D341Med (cell line): ENCODE measurements at places on chromosomes 1 and 21.
A peak's percentile ranks its signal among the peaks of the same experiment; 100 is the strongest.

DNA sequence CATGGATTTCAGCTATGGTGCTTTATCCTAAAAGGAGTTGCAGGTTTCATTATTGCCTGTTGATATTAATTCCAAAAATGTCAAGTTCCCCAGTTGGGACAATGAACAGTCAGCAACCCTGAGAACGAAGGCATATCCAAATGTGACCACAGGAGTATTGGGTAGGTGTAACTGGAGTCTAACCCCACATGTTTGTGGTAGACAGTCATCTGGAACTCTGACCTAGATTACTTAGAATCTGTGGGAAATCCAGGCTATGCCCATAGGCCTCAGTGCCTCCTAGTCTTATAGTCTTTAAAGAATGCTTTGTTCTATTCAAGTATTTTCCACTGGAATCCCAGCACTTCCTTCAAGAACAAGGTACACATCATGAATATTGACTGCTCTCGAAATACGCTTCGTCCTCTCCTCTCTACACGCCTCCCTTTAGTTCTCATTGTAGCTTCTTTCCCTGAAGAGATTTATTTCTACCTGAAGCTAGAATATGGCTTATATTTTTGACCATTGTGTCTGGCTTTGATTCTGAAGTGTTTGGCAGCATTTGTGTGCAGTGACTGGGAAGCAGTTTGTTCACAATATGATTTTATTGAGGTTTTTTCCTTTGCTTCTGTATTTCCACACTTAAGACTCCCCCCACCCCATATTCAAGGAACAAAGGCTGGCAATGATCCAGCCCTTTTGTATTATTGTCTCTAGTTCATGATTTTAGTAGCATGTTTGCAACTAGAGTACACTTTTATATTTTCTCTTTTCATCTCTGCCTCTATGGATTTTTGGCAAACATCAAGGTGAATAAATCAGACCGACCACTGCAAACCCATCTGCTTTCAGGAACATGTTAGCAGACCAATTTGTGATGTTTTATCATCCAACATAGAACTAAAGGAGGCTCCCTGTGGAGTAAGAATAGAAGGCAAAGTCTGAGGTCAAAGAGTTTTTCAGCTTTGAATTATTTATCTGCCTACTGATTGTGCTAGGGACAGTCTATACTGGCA lies 178.6 kb downstream of the GPR52 start:
- no peak for DNase-seq

DNA sequence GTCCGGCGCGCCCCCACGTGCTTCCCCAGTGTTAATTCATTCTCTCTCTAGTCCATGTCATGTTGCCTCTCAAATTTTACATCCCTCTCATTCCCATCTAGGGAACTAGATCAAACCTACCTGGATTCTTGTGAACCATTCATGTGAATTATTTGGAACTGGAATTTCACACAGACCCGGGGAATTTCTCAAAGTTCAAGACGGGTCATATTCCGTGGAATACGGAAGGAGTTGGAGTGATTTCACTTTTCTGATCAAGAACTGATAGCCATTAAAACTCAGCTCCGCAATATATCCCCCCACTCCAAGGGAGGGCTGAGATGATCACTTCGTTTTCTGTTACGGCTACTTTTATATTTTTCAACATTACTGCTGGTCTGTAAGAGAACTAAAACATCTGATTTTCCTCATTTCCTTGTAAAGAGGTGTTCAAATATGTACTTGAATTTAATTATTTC lies 1.0 kb upstream of the ENO1 start:
- DNase-seq, result no peak

DNA sequence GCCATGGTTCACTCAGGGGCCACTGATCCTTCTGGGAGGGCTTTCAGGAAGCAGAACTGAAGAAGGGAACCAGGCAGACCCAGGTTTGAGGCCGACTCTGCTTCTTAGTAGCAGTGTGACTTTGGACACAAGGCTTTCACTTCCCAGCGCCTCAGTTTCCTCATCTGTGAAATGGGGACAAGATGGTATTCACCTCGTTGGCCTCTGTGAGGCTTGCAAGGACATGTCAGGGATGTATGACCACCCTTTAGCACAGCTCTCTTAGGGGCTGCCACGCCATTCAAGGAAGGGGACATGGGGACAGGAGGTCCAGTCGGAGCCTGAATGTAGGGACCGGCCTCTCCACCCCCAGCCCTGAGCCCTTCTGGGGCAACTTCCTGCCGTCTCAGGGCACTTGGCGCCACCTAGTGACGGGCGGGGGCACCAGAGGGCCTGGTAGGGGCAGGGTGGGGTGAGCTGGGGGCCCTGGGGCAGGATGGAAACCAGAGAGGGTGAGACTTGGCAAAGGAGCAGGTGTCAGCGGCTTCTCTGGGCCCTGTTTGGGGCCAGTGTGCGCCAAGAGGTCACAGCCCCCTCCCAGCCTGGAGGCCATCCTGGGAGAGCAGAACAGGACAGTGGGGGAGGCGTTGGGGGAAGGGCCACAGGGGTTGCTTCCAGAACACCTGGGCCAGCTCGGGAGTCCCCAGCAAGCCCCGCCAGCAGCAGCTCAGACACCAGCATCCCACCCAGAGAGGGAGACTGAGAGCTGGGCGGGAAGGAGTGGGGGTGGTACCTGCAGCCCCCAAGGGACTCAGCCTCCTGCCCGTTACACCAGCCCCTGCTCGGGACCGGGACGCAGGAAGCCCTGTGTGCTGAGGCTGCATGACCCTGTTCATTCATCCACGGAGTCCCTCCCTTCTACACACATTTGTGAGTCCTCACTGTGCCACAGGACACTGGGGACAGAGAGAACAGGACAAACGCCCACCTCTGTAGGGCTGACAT lies 102.5 kb upstream of the TARDBP start:
- DNase-seq, result peak; percentile 82

GRCh38 chr1:36839485-36839884 lies 194.8 kb downstream of the GRIK3 start:
- DNase-seq, result no peak

DNA sequence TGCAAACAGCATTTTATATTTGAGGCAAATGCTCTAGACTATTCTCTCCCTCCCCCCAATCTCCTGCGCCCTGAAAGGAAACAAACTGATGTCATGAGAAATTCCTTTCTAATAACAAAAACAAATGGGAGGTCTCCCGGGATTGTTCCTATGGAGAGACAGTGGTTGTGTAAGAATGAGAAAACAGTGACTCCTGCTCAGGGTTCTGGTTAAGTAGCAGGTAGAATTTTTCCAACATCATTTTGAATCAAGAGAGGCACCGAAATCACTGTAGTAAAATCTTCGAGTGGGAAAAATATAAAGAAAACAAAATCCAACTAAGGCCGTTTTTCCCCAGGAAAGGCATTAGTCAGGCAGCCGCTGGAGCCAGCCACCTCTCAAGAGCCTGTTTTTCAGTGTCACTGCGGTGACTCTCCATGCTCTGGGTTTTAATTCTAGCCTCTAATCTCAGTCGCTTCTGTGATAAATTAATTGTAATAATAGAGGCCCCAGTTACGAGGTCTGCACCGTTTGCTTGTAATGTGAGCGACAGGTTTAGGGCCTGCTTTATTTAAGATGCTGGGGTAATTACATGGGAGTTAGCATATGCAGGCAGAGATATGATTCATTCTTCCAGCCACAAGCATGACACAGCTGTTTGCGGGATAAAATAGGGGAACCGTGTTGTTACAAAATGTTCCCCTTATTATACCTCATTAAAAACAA lies 80.3 kb downstream of the RNF220 start:
- no peak for DNase-seq

DNA sequence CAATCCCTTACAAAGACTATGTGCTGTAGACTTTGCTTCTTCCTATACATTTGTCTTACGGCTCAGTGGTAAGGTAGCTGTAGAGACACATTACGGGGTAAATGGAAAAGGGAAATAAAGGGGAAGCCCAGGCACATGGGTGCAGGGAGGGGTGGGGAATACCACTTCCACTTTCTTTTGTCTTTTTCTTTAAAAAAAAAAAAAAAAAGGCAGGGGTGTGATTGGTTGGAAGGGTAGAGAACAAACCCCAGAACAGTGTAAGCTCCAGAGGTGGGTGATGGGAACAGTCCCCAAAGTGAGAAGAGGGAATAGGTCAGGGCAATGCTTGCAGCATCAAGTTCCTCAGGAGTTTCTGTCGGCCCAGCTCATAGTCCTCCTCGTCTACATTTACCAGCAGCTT lies 3.9 kb downstream of the NIT1 start:
- DNase-seq, result no peak

- peak; percentile 89 for DNase-seq
These were observed 10.0 kb downstream of the SLX9 start for GRCh38 chr21:44949779-44950198.

DNA sequence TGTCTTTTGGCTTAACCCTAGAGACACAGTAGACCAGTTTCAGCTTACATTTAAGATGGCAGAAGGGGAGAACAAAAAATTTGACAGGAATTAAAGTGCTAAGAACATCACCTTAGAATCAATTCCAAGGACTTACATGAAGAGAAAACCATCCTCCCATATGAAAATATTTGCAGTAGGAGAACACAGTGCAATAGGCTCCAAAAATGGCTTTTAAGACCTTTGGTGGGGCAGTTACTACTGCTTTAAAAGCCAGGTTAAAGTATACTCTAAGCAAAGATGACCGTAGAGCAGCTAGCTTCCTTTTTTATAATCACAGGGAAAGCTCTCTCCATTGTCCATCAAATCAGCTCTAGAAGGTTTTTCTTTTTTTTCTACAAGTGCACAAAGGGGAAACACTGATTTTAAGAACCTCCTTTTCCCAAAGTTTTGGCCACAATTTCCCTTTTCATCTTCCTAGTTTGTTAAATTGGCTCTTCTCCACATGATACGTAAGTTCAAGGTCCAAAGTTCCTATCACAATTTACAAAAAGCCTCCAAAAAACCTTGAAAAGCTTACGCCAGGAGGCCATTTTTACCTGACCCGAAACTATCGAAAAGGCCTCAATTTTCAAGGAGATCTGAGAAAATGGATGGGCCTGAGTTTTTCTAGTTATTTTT lies 3.3 kb downstream of the TXNIP start:
- DNase-seq, result no peak

- DNase-seq, result no peak
These were observed 7.8 kb upstream of the ELK4 start for GRCh38 chr1:205639567-205639966.

- DNase-seq, result no peak
These were observed 138.5 kb downstream of the LRIG2 start for GRCh38 chr1:113211467-113211866.

DNA sequence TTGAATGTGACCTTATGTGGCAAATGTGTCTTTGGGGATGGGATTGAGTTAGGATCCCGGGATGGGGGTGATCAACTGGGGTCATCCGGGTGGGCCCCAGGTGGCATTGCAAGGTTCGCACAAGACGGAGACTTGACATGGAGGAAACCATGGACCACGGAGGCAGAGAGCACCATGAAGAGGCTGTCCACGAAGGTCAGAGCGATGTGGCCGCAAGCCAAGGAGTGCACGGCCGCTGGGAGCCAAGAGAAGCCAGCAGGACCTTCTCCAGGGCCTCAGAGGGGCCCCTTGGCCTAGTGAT lies 22.3 kb upstream of the COL18A1 start:
- DNase-seq, result no peak

GRCh38 chr1:9473032-9473807 lies 66.0 kb upstream of the SLC25A33 start:
- peak; percentile 34 for DNase-seq

DNA sequence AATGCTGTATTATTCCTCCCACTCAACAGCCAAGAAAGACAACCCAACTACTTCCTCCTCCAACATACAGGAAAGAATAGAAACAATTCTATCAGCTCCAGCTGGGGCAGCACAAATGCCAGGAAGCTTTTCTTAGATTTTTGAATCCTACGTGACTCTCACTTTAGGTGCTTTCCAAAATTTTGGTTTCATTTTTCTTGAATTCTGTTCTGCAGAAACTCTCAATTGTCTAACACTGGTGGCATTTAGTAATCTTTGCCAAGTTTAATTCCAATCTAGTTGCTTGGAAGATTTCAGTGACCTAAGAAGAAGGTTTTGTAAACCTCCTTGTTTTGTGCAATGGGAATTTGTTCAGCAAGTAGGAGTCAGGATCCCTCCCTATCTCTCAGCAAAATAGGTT lies 37.1 kb upstream of the DOCK7 start:
- no peak for DNase-seq
